ENCODE measurements at places on chromosomes 5 and 9.

DNA sequence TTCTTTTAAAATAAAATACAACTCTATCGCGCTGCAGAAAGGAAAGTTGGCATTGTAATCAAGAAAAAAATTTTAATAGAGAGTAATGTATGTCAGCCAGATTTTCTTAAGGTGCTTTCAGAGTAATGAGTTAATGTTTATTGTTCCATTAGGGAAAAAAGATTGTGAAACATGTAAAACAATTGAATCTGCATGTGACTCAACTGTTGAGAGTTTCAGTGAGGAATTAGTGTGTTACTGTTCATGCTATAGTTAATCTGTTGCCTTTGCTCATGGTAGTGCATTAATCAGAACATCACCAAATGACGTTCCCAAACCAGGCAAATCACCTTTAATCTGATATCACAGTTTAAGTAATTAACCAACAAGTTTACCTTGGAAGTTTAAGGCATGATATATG, 600.5 kb downstream of the NR2F1-AS1 start:
- DNase-seq, result no peak

- no peak for DNase-seq
Observed at GRCh38 chr5:21663082-21663481, 1190.1 kb downstream of the CDH12 start.

DNA sequence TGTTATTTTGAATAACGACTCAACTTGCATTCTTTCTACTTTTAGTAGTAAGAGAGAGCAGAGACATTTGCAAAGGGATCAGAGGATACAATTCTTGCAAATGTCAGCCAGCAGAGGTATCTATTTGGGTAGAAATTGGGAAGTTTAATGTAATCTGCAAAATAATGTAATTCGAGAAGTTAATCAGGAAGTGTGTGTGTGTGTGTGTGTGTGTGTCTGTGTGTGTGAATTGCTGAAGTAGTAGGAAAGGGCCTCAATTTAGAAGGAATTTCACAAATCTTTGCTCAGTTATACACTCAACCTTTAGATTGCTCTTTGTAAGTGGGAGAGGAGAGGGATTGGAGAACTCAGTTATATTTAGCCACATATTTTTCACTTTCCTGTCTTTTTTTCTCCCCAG, 11.0 kb upstream of the IFNA1 start:
- no peak for DNase-seq

- no peak for DNase-seq
Observed at GRCh38 chr9:112002847-112003457, 106.3 kb downstream of the UGCG start.

DNA sequence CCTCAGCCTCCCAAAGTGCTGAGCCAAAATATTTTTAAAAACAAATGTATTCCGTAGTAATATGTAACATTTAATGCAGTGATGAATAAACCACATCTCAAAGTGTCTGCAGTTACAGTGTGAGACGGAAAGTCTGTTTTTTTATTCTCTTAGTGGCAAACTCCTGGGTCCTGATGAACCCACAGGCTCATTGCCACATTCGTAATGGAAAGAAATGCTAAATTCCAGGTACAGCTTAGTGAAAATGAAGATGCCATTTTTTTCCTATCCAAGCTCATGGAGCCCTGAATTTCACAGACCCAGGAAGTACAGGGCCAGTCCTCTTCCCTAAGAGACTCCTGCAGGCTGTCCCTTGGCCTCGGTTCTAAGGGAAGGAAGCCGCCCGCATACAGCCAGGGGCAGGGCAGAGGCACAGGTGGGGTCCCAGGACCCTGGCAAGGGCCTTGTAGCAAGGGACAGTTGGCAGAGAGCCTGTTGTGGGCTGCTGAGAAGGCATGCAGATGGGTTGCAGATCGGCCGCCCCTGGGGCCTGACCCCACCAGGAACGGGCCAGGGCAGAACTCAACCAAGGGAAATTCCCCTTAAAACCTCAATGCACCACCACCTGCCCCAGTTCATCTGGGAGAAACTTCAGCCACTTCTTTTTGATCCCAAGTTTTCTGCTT, 36.2 kb downstream of the IPPK start:
- DNase-seq, result no peak

DNA sequence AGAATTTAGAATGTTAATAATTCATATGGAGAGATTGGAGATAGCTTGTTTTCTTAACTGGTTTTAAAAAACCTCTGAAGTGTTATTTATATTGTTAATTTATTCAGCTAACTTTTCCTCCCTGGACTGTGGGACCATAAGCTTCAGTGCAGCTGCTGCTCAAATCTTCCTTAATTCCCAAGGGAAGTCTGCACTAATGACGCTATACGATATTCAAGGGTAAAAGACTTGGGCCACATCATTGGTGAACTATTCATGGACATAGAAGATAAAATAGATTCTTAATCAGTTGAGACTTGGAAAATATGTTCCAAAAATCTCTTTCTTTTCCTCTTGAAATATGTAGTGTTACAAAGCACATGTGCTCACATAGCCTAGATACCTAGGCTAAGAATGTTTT, 31.1 kb upstream of the GAS1 start:
- DNase-seq, result no peak

DNA sequence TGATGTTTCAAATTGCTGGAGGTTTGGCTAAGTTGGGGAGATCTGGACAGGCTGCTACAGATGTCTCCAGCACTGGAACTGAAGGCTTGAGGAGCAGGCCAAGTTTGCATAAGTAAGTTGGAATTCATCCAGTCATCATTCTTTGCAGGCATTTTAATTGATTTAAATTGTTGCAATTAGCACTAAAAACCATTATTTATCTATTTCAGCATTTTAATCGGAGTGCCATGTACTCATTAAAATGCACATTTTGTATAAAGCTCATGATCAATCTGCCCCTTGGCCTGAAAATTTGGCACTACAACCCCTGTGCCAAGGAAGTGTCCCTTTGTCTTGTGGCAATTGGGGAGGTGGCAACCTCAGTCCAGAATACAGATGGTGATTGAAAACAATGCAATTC, 320.2 kb downstream of the MAT2B start:
- DNase-seq, result no peak

All from keratinocyte (primary cell).